HL-60 (cell line): ENCODE measurements at places on chromosomes 6 and 20.

DNA sequence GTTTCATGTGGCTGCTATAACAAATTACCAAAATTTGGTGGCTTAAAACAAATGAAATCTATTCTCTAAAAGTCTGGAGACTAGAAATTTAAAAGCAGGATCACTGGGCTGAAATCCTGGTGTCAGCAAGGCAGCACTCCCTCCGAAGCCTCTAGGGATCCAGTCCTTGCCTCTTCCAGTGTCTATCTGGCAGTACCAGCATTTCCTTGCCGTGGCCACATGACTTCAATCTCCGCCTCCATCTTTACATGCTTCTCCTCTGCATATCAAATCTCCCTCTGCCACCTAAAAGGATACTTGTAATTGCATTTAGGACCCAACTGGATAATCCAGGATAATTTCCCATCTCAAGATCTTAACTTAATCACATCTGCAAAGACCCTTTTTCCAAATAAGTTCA, 30.2 kb downstream of the ARHGAP18 start:
- DNase-seq = no peak

GRCh38 chr6:47138046-47138445, 95.9 kb upstream of the ADGRF1 start:
- no peak for DNase-seq

DNA sequence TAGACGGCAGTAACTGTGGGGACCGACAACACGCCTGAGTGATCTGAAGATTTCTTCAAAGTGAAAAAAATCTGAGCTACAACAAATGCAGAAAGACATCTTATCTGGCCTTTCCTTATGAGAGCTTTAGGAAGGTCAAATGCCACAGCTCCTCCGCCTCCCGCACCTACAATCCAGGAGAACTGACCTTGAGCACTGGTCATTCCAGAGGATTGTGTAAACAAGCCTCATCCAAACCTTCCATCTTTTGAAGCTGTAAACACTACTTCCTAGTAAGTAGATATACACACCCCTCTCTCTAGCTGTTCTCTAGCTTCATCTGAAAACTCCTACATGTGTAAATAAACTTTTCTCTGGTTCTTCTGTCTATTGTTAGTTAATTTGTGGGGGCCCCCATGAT, 76.9 kb downstream of the CD24 start:
- DNase-seq = no peak

DNA sequence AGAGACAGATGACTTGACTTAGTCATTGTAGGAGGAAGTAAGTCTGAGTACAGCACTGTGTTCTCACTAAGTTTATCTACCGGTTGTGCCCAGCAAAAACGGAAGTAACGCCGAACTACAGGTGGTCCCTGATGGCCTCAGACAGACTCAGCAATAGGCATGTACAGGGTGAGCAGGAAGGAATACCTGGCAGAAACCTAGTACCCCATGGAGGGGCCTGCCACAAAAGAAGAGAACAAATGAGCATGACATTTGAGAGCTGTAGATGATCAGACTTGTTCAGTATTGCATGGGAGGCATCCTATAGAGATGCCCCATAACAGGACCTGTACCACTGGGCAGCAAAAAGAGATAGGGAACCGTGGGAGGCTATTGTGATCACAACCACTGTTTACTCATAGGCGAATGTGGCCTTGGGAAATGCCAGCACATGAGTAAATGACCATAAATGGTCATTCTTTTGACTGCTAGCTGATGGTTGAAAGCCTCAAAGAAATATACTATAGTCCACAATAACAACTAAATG, 106.4 kb upstream of the TAB2 start:
- peak; percentile 76 for DNase-seq

DNA sequence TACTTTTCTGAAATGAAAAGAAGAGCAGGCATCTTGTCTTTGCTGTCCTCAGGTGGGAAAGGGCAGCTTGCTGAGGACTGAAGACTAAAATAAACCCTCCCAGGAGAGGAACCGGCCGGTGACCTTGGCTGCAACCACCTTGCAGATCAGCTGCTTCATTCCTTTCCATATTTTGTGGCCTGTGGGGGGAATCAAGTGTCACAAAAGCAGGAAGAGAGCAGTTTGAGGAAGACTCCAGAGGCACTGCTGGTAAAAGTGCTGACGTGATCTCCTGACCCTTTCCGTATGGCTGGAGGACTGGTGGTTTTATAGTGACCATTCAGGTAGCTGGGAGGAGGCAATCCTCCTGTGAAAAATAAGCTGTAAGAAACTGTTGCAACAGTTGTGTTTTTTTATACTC, 157.0 kb downstream of the PLCB4 start:
- DNase-seq = no peak

- DNase-seq = no peak
These were observed 21.8 kb downstream of the PKHD1 start for GRCh38 chr6:52065621-52066020.

- DNase-seq = no peak
These were observed 110.2 kb downstream of the RCAN2 start for GRCh38 chr6:46381057-46381456.

DNA sequence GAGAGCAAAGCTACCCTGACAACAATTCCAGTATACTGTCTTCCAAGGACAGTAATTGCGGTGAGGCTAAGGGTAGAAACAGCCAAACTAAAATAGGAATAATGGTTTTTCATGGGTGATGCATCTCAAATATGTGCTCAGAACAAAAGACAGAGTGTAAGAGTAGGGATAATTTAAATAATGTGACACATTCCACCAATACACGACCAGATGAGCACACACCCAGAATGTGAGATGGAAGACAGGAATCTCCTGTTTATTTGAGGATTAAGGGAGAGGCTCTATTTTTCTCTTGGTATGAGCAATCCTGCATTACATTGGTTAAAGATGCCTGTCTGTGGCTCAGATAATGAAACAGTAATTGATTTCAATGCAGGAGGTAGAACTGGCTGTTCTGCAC, 292.9 kb upstream of the ZFP64 start:
- DNase-seq = no peak

DNA sequence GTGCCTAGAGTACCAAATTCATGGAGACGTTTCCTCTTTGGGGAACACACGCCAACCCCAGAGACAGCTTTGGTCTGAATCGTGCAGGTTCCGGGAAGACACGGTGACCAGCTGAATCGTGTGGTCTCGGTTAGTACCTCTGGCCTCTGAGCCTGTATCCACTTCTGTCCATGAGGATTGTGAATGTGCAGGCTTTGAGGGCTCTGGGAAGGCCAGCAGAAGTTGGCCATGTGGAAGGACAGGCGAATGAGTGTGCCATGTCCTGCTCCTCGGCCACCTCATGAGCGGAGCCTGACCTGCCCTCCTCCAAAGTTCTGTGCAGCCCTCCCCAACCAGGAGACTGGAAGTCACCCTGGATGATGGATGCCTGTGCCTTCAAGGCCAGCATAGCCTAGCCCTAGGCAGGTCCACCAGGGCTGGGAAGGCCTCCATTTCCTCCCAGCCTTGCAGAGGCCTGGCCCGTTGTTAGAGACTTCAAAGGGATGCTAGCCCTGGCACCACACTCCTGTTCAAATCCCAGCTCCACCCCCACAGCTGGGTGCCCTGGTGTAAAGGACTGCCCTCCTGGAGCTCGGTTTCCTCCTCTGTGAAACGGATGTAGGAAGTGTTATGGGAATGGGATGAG, 1.7 kb upstream of the TMEM74B start:
- DNase-seq = no peak

DNA sequence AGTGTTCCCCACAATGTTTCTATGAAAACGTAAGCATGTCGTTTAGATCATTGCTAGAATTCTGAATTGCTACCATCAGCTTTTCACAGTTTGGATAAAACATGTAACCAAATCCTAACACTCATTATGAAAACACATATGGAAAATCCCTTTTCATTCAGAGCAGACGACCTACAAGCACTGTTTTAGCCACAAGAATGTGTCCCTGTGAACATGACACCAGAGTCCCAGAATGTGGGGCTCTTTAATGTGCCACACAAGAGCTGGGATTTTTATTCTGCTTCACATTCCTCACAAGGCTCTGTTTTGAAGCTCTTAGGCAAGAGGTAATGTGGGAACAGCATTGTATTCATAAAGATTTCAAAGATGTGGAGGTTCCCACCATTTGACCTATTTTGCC, 141.1 kb upstream of the CITED2 start:
- DNase-seq = no peak

DNA sequence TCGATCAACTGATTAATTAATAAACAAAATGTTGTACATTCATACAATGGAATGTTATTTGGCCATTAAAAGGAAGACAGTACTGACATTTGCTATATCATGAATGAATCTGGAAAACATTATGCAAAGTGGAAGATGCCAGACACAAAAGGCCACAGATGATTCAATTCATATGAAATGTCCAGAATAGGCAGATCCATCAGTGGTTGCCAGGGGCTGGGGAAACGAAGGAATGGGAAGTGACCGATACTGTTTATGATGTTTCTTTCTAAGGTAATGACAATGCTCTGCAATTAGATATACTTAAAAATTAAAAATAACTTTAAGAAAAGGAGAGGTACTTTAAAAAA, 37.2 kb downstream of the ELOVL5 start:
- no peak for DNase-seq

- no peak for DNase-seq
These were observed 200.9 kb downstream of the NFATC2 start for GRCh38 chr20:51341581-51341980.

DNA sequence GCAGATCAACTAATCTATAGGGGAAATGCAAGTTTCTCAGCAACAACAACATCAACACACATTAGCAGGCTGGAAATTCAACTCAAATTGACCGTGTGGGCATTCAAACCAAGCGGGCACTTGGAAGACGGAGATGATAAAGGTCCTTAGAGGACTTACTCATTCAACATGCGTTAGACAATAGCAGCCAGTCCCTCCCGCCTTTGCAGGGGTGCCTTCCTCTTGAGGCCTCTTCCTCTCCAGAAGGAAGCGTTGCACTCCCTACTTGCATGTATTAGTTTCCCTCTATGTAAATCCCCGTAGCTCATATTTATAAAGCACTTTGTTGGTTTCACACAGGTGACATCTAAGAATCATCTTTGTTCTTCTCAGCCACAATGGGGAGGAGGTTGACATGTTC, 300.8 kb upstream of the STXBP5 start:
- DNase-seq = no peak

GRCh38 chr6:14831937-14832336, 413.9 kb upstream of the JARID2 start:
- no peak for DNase-seq

- DNase-seq = no peak
These were observed 213.9 kb upstream of the SSTR4 start for GRCh38 chr20:22821081-22821727.

DNA sequence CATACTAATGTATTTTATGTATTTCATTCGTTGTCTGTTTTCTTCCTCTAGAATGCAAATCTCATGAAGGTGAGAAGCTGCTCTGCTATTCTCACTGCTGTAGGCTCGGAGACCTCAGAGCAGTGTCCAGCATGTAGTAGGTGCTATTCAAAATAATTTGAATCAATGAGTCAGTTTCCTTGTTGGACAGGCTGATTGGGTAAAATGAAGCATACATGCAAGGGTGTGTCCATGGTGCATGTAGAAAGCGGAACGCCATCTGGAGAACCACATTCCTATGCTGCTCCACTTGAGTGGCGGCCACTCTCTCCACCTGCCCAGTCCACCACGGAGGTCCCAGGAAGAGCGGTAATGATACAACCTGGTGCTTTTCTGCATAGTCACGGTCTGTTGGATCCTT, 412.1 kb downstream of the QKI start:
- no peak for DNase-seq

- no peak for DNase-seq
These were observed 33.2 kb upstream of the VEGFA start for GRCh38 chr6:43736844-43737243.

DNA sequence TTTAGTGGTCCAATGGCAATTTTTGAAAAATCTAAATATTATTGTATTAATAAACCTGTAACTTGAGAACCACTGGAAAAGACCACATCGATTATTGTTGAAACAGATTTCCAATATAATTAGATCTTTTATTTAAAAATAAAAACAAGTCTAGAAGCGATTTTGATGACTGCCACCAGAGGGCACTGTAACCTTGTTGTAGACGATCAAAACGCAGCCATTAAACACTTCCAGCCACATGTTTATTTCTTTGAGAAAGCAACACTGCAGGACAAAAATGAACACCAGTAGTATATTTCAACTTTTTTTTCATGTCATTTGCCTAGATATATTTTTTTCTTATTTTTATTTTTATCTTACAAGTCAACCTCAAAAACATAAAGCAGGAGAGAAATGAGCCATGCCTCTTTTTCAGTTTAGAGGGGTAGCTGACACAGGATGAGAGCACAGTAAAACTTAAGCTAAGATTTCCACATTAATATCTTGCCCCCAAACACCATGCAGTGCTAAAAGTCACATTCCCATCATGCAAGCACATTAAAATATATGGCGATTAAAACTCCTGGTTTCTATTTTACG, 115.4 kb downstream of the OPRM1 start:
- DNase-seq = peak; percentile 47

- no peak for DNase-seq
These were observed 239.2 kb downstream of the GMPR start for GRCh38 chr6:16477367-16478149.

- DNase-seq = no peak
These were observed 87.6 kb downstream of the ASXL1 start for GRCh38 chr20:32445539-32446273.

DNA sequence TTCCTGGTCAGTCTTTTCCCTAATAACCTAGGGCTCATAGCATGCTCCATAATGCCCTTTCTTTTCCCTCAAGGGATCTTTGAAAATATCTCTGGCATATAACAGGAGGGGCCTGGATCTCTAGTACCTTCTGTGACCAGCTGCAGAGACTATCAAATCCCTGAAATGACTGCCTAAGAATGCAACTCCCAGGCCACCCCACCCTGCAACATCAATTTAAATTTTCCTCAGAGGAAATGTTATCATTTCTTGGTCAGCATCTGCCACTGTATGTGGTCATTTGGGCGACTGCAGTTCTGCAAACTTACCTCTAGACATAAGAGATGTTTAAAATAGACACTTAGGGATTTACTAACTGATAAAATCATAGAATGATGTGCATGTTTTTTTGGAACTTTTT, 200.2 kb downstream of the KCNQ5 start:
- DNase-seq = no peak

GRCh38 chr20:6814945-6815344, 47.5 kb downstream of the BMP2 start:
- no peak for DNase-seq

- no peak for DNase-seq
These were observed 29.1 kb downstream of the CPNE5 start for GRCh38 chr6:36809941-36810803.

DNA sequence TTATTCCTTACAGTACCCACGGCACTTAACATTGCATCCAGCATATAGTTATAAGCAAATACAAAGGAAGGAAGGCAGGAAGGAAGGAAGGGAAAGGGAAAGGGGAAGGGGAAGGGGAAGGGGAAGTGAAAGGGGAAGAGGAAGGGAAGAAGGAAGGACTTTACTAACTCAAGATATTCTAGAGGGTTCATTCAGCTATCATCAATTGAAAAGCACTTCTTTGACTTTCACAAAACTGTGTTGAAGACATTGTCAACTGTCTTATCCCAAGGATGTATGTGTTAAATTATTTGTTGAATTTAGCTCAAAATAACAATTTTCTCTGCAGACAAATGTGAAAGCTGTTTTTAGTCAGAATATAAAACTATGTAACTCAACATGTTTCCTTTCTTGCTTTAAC, 87.7 kb downstream of the EPM2A start:
- no peak for DNase-seq
